Kidney (tissue), 22 donors: ENCODE measurements at places on chromosomes 6 and 20.

GRCh38 chr6:34904990-34905613 lies 16.0 kb downstream of the ANKS1A start:
- no peak for DNase-seq

DNA sequence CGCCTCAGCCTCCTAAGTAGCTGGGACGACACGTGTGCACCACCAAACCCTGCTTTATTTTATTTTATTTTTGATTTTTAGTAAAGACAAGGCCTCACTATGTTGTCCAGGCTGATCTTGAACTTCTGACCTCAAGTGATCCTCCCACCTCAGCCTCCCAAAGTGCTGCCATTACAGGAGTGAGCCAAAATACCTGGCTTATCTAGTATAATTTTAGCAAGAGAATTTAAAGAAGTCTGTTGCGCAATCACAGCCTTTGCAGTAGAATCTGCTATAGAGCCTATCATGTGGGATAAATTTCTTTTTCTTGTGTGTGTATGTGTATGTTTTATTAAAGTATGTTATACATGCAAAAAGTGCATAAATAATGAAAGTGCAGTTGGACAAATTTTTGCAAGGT lies 92.1 kb upstream of the ANKEF1 start:
- no peak for DNase-seq

DNA sequence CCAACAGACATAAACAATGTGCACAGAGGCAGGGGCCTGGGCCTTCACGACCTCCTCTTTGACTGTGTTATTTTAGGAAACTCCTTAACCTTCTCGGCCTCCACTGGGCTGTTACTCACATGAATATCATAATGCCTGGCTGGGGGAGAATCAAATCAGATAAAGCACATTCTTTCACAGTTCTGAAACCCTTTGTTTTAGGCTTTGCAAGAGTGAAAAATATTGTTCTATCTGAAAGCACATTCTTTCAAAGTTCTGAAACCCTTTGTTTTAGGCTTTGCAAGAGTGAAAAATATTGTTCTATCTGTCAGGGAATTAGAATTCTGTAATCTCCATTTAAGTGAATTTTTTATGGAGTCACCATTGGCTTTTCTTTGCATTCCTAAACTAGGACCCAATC lies 50.7 kb upstream of the SYNDIG1 start:
- DNase-seq: no peak

DNA sequence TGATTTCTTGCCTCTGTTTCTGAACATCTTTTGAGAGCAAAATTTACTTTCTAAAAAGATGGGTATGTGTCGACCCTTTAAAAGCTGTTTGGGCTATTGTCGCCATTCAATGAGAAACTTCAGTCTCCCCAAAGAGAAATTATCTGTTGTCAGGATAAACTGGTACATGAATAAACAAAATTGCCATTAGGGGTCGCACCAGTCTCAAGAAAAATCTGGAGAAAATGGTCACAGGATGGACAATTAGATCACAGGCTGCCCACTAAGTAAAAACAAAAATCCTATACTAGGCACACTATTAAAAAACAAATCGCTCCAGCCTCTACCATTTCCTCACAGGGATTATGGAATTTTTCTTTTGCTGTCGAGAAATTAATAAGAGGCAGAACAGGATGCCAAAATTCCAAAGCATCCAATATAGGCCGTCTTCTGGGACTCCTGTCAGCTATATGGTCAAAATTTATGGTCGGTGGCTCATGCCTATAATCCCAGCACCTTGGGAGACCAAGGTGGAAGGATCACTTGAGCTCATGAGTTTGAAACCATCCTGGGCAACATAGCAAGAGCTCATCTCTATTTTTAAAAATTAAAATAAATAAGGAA lies 5.5 kb upstream of the HLA-E start:
- peak; percentile 75 for DNase-seq
